Stimulated activated CD8-positive, alpha-beta memory T cell treated with anti-CD3 and anti-CD28 coated beads, Interleukin-15, amount 100 ng/mL, for 4 hours (primary cell): ENCODE measurements at places on chromosomes 5 and 9.

DNA sequence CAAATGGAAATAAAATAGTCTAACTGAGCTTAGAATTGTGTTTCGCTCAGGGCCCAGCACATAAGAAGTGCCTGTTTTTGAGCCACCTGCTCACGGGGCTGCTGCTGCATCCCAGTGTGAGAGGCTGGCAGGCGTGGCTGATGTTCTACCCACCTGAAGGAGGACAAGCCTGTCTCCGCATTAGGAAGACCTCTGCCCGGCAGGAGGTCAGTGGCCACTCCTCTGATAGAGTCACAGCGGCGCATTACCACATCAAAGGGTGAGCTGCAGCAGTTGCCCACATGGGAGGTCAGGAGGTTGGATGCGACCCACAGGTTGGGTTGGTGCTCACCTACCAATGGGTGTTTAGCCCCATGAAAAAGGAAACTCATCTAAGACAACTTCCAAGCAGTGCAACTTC lies 3.7 kb upstream of the SLC6A7 start:
- no peak for DNase-seq

DNA sequence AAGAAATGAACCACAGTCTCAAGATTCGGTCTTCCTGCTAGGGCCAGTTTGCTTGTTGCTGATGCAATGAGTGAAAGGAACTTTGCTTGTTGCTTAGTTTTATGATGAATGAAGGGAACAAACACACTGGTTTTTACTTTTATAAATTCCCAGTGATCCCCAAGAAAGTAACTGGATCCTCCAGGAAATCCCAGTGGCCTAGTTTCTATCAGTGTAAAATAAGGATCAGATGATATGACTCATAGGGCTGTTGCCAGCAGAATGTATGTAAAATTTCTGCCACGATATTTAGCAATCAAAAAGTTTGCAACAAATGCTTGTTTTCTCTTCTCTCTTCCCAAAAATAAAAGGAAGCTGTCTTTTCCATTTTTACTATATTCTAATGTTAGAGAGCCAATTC lies 160.1 kb upstream of the CDKN2B start:
- no peak for DNase-seq

DNA sequence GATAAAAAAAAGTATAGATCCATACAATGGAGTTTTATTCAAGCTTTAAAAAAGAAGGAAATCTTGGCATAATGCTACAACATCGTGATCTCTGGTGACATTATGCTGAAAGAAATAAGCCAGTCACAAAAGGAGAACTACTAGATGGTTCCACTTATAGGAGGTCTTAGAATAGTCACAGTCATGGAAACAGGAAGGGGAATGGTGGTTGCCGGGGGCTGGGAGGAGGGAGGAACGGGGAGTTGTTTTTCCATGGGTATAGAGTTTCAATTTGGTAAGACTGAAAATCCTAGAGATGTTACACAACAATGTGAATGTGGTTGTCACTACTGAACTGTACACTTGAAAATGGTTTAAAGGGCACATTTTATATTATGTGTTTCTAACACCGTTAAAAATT lies 94.5 kb downstream of the CFAP90 start:
- no peak for DNase-seq

DNA sequence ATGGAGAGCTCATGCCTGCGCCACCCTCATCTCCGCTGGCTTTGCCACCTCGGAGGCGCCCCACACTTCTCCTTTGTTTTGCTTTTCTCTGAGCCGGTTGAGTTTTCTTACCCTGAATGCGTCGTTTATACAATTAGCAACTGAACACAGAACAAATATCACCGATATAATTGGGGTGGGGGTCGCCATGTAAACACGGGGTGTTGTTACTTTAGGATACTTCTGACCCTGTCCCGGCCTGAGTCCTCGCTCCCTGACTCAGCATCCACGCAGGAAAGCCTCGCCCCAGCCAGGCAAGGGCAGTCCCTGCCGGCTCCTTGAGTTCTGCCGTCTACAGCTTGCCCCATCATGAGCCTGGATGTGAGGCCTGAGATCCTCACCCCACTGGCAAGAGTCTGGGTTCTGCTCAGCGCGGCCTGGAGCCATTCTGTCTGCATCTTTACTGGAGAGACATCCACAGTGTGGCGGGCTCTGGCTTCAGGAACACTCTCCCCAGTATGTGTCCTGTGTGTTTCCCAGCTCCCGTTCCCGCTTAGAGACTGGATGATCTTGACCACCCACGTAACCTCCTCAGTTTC lies 5.5 kb downstream of the NKX2-5 start:
- no peak for DNase-seq

- no peak for DNase-seq
Measured at GRCh38 chr5:88682131-88682530, 200.9 kb downstream of the MEF2C start.

GRCh38 chr9:135215571-135216161 lies 128.2 kb downstream of the OLFM1 start:
- no peak for DNase-seq

- DNase-seq = no peak
Measured at GRCh38 chr5:73454379-73455036, 5.9 kb upstream of the FOXD1 start.

- DNase-seq = no peak
Measured at GRCh38 chr5:33242277-33242676, 198.5 kb upstream of the TARS1 start.

DNA sequence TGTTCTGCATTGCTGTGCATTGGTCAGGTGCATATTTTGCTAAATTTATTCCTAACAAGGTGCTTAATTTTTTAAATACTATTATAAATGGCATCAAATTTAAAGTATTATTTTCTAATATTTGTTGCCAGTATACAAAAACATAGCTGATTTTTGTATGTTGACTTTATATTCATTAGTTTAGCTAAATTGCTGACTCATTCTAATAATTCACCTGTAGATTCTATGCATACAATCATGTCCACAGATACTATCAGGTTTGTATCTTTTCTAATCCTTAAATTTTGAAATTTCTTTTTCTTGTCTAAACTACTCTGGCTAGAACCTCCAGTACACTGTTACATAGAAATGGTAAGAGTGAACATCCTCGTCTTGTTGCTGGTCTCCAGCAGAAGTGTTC lies 657.6 kb downstream of the CCDC171 start:
- DNase-seq = no peak

GRCh38 chr5:11869203-11869602 lies 35.0 kb downstream of the CTNND2 start:
- DNase-seq = no peak

GRCh38 chr5:41842777-41843176 lies 27.4 kb downstream of the OXCT1 start:
- DNase-seq = no peak

GRCh38 chr5:146828385-146828784 lies 50.2 kb downstream of the PPP2R2B start:
- no peak for DNase-seq

GRCh38 chr5:67043796-67044511 lies 152.6 kb downstream of the CD180 start:
- no peak for DNase-seq

DNA sequence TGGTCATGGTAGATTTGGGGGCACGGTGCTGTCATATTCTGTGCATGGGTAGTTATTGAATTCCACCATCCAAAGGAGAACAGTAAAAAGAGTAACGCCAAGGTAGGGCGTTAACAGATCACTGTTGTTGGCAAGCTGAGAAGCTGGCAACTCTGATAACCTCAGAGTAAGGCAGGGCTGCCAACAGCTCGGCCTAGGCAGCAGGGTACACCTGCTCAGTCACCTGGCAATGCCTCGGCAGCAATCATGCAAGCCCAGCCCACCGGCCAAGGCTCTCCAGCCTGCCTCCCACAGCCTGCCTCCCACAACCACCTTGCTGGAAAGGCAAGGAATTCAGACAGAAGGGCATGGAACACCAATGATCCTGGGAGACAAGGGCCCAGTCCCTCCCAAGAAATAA lies 63.9 kb downstream of the KLHL3 start:
- no peak for DNase-seq

- DNase-seq = no peak
Measured at GRCh38 chr9:109893241-109893640, 113.2 kb downstream of the PALM2AKAP2 start.

DNA sequence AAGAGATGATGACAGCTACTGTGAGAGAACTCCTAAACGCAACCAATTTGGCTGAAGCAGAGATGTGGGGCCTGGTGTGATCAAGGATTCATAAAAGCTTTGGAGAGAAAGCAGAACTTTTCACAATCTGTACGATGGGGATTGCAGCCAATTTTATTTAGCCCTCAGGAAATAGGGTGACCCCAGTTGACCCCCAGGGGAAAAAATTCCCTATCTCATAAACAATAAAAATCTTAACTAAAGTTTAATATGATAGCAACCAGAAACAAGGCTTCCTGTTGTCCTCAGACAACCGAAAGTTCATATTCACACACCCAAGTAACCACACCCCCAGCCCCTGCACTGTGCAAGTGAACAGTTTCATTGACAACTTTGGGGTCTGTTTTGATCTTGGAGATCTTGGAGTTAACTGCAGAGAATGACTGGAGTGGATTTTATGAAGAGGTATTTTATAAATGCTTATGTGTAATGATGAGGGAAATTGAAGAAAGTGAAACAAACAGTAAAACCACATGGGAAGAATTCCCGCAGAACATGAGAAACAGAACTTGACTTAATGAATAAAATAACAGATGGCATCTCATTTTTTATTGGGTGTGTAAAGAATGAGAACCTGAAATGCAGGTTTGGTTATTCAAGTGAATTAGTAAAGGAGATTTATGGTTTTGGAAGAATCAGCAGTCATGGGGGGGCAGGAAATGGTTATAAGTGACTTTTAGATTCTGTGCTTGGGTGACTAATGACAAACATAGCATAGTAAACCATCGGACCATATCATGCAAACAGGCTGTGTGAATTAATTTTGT lies 94.5 kb downstream of the PDE4D start:
- DNase-seq = no peak

- no peak for DNase-seq
Measured at GRCh38 chr5:44048276-44048984, 340.8 kb downstream of the FGF10 start.

GRCh38 chr5:94847726-94848125 lies 229.3 kb downstream of the SLF1 start:
- no peak for DNase-seq

DNA sequence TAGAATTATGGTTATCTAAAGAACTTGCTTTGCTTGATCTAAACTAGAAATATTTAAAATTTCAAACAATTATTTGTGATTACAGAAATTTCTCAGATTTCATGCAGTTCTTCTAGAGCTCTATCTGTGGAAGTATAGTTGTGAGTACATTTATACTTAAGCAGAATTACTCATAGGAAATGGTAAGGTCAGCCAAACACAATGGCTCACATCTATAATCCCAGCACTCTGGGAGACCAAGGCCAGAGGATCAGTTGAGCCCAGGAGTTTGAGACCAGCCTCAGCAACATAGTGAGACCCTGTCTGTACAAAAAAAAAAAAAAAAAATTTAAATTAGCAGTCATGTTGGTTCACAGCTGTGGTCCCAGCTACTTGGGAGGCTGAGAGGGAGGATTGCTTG lies 71.0 kb downstream of the INVS start:
- no peak for DNase-seq

DNA sequence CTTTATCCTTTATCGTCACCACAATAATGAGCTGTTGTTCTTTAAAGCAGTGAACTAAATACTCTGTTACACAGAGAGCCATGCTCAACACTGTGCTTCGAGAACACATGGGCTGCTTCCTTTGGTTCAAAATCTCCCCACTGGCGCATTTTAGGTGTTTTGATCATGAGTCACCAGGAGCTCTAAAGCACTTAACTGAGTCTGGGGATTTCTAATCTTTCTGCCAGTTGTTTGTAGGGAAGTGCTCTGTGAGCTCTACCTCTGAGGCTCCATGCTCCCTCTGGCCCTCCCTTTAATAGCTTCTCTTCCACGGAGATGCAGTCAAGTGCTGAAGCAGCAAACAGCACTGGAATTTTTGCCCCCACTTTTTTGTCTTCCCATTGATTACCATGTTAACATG lies 17.0 kb downstream of the ERAP2 start:
- no peak for DNase-seq

DNA sequence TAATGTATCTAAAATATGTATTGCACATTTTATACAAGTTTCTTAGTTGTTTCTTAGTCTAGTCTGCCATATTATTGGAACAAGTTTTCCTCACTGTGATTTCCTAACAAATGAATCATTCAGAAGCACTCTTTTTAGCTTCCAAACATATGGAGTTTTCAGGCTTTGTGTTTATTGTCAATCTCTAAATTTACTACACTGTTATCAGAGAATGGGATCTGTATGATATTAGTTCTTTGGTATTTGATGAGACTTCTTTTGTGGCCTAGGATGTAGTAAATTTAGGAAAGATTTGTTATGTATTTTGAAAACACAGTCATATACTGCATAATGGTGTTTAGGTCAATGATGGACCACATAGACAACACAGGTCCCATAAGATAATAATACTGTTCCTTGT lies 25.7 kb downstream of the SREK1IP1 start:
- no peak for DNase-seq

DNA sequence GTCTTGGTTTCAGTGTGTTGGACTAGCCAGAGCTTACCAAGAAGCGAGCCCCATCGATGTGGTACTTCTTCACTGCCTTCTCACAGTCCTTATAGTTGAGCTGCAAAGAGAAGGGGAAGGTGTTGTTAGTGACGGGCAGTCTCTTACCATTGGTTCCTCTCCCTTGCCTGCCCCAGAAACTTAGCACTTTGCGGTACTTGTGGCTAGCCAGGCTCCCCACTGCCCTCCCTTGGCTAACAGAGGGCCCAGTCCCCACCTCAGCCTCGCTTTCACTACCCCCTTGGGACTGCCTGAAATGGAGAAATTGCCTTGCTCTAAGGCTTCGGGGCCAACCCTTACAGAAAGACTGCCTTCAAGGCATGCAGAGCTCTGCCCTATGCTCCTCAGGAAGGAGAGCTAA lies 4.3 kb downstream of the LCP2 start:
- no peak for DNase-seq

GRCh38 chr5:93296338-93296737 lies 284.7 kb downstream of the NR2F1-AS1 start:
- DNase-seq = no peak

- no peak for DNase-seq
Measured at GRCh38 chr5:143714629-143715028, 97.3 kb upstream of the HMHB1 start.

DNA sequence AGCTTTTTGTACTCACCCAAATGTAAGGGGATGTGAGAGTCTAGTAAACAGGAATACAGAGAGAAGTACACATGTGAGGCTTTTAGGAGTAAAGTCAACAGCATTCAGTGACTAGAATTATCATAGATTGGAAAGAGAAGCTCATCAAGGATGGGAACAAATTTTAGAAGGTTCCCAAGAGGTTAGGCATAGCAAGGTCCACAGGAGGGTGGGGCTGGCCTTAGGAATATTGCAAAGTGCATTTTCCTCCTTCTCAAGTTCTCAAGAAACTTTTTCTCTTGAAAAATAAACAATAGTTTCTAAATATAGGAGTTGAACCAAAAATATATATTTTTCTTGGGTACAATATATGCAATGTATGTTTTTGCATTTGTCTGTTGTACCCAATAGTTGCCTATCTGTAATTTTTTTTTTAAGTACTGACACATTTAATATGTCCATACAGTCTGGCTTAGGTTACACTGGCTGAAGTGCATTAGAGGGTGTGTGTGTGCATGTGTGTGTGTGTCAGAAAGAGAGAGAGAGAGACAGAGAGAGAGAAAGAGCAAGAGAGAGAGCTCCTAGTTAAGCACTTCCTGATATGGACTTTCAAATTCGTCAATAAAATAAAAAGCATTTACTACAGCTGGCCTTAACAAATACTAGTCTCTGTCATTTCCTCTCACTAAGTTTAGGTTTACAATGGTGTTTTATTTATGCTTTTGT lies 62.2 kb downstream of the SNX18 start:
- no peak for DNase-seq

- no peak for DNase-seq
Measured at GRCh38 chr5:108917596-108917995, 169.9 kb downstream of the FER start.
